ENCODE measurements at places on chromosomes 4 and X.

GRCh38 chrX:23981222-23981621 lies 45.8 kb downstream of the KLHL15 start:
- no peak for DNase-seq

GRCh38 chr4:1099684-1100335 lies 13.6 kb downstream of the RNF212 start:
- DNase-seq = no peak

DNA sequence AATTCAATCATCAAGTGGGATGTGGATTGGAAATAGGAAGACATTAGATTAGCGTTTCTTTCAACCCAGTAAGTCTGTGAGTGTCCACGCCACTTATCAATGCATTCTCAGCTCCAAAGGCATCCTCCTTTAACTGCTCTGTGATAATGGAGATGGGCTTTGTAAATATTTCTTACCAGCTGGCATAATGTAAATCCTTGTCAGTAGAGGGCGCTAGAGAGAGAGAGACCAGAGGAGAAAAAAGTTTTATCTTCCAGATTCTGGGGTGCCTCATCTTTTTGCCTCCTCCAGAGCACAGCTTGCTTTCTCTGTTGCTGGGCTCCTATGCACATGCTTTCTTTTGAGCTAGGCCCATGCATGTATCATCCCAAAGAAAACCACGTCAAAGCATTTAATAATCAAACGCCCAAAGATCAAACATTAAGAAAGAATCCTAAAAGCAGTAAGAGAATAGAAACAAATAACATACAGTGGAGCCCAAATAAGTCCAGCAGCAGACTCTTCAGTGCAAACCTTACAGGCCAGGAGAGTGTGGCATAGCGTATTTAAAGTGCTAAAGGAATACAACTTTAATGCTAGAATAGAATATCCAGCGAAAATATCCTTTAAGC lies 9.6 kb upstream of the MTMR1 start:
- DNase-seq = no peak

- no peak for DNase-seq
Observed at GRCh38 chr4:26874110-26874509, 13.5 kb downstream of the STIM2 start.

GRCh38 chr4:114281164-114281960 lies 301.9 kb upstream of the ARSJ start:
- DNase-seq = peak; percentile 96

DNA sequence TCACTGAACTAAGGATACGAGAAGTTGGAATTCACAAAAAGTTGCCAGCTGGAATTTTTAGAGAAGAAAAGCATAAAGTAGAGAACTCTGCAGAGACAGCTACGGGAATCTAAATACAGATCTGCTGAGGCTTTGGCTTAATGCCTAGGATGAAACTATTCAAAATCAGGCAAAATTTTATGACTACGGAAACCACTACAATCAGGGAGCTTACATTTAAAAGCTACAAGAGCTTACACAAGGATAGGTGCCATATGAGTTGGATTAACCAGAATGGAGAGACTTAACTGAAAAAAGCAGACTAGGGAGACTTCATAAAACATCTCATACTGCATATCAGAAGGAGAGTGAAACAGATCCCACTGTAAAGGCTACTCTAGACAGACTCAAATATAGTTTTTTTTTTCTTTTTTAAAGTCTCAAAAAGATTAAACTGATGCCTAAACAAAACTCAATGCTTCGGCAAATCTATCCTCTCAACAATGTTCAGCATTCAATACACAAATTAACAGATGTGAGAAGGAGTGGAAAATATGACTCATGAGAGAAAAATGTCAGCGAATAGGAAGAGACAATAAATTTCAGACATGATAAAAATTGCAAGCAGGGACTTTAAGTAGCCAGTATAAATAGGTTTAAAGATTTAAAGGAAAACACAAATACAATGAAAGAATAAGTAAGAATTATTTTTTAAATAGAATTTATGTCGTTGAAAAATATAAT lies 586.1 kb downstream of the FSTL5 start:
- DNase-seq = peak; percentile 76

DNA sequence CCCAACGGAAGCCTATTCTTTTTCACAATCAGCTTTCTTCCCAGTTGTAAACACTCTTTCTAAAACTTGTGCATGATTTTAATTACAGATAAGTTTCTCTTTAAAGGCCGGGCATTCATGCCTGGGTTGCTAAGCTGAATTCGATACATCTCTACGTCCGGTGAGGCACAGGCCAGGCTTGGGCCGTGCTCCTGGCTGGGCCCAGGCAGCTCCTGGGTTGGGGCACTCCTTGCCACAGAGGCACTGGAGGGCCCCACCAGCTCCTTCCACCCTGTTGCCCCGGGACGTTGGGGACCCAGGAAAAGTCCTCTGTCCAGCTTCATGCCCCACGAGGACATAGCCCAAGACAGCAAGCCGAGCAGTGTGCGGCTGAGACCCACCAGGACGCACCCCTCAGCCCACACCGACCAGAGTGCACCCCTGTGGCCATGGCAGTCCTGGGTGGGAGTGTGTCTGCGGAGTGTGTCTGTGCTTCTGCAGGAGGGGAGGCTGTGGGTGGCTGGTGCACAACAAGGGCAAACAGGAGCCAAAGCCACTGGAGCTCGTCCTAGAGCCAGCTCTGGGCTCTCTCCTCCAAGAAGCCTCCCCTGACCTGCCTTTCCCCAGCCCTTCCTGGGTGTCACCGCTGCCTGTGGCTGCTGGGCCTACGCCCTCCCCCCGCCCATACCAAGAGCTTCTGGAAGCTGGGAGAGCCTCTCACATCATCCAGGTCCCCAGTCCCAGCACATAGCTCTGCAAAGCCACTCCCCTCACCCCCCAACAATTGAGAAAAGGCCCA lies 128.0 kb upstream of the NKX1-1 start:
- DNase-seq = no peak

- DNase-seq = no peak
Observed at GRCh38 chrX:64792598-64793337, 183.5 kb downstream of the ZC4H2 start.

- DNase-seq = peak; percentile 49
Observed at GRCh38 chr4:70741867-70742658, 20.3 kb downstream of the RUFY3 start.

DNA sequence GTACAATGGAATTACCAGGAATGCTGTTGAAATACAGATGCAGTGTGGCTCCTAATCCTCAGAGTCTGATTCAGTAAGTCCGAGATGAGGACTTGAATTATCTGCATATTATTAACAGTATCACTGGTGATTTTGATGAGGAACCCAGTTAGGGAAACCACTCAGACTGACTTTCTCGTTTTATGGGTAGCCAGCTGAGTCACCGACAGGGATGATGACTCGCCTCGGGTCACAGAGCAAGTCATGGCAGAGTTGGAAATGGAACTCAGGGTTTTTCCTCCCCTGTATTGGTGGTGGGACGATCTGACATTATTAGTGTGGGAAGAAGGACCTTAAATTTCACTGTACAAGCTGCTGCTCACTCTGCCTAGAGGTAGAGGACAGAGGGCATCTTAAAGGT lies 51.3 kb downstream of the RTL9 start:
- DNase-seq = peak; percentile 53

DNA sequence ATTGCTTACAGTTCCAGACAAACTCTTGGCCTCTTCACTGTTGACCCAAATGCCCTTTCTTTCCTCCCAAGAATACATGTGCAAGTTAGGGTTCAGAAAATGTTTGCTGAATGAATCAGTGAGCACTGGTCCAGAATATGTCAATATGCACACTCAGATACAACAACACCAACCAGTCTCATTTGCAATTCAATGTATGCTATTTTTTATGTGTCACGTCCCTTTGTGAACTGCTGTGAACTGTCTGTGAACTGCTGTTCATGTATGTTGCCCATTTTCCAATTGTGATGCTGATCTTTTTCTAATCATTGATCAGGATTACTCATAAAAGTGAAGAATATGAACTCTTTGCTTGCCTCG lies 17.8 kb downstream of the GAB3 start:
- no peak for DNase-seq

GRCh38 chr4:164402554-164402953 lies 351.4 kb upstream of the SMIM31 start:
- DNase-seq = no peak

DNA sequence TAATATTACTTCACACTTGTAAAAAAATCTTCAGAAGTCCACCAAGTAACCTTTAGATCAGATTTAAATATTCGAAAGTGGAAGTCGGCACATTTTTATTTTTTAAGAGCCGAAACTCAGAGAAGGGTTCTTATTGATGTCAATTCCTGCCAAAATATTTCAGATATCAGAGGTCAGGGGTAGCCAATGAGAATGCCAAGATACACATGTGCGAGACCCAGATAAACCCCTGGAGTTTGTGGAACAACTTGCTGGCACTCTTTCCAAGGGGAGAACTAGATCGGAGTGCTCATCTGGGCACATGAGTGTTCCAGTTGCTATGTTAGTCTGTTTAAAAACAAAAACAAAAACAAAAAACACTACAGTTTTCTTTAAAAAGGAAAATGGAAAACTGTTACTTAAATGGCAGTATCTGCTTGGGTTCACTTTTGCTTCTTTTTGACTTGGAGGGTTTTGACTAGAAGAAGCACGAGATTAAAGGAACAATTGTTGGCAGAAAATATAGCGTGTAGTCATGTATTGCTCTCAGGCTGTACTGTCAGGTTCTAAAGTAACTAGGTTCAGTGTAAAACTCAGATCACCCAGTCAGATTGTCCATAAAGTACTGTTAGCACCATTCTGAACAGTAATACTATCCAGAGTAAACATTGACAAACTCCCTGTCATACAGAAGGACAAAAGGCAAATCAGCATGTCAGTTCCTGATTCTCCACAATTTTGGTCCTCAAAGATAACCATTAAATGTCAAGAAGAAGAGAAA lies 188.0 kb upstream of the PACRGL start:
- no peak for DNase-seq

DNA sequence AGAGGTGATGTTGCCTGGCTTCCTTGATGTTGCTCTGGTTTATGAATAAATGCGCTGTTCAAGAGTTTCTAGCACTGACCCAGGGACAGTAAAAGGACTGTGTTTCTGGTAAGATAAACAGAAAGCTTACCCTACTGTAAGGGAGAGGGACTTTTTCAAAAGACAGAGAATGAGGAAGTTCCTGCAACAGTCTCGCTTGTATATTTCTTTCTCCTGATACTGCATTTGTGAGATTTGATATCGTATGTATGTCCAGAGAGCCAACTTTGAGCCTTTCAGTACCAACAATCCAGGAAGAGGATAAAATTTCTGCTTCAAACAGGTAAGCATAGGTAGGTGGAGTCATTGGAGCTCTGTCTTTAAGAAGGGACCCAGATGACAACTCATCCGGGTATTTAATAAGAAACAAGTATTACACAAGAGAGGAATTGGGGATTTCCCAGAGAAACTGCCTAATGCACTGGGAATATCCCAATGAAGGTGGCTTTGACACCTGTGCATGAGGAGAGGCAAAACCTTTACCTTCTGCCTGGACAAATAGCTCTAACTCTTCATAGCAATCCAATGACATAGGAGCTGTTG lies 773 bp downstream of the DAPP1 start:
- no peak for DNase-seq

- DNase-seq = no peak
Observed at GRCh38 chrX:34638116-34638515, 19.0 kb downstream of the TMEM47 start.

- no peak for DNase-seq
Observed at GRCh38 chrX:152813206-152813605, 17.4 kb downstream of the CETN2 start.

DNA sequence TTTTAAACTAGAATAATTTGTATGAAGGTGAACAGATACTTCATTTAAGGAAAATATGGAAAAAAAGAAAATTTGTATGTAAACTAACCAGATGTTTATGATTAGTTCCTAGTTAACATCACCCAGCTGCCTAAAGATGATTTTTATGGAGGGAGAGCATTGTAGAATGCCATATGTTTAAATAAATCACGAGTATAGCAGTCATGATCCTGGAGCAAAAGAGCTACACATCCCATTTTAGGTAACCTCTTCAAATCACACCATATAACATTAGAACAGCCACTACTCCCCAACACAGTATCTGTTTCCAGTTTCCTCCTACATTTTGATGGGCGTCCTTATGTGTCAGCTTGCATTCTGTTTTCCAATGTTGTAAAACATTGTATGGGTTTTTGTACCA lies 571.9 kb upstream of the FAM241A start:
- no peak for DNase-seq

DNA sequence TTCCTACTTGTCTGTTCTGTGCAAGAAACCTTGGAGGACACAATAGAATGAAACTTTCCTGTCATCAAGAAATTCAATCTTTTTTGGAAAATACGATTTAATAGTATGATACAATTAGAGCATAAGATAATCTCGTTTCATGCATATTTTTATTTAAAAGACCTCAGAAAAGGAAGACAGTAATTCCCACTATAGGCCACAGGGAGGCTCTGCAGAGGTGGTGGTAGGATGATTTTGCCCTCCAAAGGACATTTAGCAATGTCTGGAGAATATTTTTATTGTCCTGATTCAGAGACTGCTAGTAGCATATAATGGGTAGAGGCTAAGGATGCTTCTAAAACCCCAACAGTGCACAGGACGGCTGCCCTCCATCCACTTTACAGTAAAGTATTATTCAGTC lies 68.7 kb downstream of the PAK3 start:
- DNase-seq = no peak

GRCh38 chr4:1375051-1375721 lies 28.2 kb downstream of the UVSSA start:
- DNase-seq = no peak

- no peak for DNase-seq
Observed at GRCh38 chrX:144901521-144901920, 345.8 kb upstream of the SPANXN1 start.

DNA sequence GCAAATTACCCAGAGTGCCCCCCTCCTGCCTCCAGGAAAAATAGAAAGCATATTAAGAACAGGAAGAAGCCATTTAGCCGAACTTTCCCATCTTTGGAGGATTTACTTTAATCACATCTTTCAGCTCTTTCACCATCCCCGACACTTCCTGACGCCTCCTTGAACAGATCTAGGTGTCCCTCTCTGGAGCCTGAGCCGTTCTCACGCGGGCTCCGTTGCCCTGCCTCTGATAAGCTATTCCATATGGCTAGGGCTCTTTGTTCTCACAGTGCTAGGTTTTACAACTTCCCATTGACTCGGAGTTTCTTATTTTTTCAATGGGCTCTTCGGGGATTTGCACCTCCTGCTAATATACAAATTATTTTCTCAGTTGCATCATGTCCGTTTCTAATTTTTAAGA lies 82.1 kb upstream of the GPC4 start:
- no peak for DNase-seq

DNA sequence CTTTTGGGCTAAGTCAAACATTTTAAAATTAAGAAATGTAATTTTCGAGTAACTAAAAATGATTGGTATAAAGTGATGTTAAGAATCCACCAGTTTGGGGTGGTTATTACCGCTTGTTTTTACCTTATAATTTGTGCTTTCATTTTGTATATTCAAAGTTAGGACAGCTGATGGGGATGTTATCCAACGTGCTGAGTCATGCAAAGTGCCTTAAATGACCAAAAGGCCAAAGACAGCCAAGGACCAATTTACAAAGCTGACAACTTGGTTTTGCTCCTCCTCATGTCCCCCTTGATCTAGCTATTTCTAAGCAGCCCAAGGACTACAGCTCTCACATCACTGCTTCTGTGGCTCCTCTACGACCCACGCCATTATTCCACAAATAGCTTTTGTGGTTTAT lies 181.4 kb upstream of the PCDH7 start:
- no peak for DNase-seq

- DNase-seq = peak; percentile 59
Observed at GRCh38 chr4:60682901-60683300, 517.2 kb upstream of the ADGRL3 start.

All from astrocyte (in vitro differentiated cells and primary cell).